ENCODE measurements at places on chromosomes 3 and 15.

DNA sequence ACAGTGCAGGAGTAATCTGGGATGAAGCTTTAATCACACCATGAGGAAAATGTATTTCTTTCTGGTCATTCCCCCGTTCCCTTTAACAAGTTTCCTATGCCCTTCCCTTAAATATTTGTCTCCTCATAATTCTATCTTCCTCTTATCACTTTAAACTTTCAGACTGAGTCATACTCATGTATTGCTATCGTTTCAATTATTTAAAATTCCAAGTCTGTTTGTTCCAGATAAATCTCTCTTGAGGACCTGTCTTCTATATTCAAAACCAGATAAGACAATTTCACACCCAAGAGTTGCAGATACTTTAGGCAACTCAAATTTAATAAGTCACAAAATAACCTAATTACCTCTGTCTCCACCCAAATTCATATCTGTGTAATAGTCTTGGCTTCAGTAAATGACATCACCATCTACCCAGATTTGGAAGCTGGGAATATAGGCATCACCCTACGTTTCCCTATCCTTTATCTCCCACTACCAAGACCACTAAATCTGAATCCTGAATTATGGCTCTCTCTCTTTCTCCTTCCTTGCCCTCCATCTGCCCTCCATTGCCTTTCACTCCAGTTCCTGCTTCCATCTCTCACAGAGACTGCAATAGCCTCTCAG lies 220.1 kb downstream of the PYDC2 start:
- DNase-seq, result no peak

- no peak for DNase-seq
These were observed 48.5 kb downstream of the PCSK6 start for GRCh38 chr15:101440846-101441590.

GRCh38 chr3:61913701-61914100 lies 352.3 kb downstream of the PTPRG start:
- DNase-seq, result no peak

DNA sequence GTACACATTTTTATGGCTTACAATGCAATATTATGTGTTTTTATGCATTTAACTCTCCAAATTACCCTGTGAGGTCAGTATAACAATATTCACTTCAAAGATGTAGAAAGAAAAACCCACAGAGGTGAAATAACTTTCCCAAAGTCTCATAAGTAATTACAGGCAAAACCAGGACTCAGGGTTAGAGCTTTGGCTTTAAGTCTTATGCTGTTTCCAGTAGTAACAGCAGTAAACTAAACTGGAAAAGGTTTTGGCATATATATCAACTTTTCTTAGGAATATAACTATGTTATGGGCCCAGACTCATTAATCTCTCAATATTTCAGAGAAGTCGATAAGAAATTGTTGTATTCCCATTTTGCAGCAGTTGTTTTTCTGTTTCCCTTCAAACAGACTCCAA lies 206.3 kb upstream of the KCNMB2 start:
- DNase-seq, result no peak

DNA sequence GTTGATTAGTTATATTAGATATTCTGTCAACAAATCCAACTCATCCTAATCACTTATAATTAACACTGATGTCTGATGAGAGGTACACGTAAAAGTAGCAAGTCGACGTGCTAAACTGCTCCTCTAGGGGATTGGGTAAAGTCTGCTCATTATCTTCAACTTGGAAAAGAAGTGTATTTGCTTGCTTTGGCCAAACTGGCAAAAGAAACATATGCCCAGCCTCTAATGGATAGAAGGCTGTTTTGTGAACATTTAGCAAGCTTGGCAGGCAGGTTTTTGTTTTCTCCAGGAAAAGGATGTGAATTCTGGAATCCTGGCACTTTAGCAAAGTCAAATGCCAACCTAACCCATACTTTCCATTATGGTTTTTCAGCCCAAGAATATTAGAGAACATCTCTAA lies 264.8 kb downstream of the TBL1XR1 start:
- no peak for DNase-seq

- no peak for DNase-seq
These were observed 40.9 kb downstream of the EFCAB12 start for GRCh38 chr3:129387487-129387886.

Data from urinary bladder (tissue), 4 donors.